Cerebellar cortex (tissue), 1 donor: ENCODE measurements at places on chromosomes 3 and 15.

DNA sequence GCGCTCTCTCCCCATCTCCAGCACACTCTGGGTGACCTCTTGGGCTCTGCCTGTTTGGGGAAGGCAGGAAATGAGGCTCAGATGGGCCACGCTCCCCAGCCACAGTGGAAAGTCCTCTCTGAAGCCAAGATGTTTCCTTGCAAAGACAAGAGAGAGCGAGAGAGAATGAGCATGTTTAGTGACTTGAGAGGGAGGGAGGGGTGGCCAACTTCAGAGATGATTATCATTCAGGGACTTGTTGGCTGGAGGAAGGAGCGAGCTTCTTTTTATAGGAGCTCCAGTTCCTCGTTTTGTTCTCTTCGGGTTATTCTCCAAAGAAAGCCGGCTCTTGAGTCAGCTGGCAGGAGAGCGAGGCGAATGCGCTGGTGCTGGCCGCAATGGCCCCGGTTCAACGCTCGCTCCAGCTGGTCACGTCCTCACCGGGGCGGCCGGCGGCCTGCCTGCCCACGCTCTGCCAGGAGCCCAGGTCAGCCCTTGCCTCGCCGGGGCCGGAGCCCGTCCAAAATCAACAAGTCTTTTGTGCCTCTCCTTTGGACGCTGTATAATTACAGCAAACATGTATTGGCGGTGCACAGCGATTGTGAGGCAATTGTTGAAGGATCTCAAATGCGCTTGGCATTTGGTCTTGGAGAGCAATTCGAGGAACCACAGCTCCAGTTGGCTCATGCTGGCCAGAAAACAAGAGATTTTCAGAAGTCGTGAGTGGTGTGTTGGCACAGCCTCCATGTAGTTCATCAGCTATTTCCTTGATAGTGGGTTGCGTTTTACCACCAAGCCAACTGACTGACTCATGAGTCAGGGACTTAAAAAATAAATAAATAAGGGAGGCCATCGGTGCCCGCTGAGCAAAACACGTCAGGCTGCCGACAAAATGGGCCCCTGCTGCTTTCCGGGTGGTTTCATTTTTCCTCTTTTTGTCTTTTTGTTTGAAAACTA is 288.6 kb downstream of the UACA start:
- peak; percentile 46 for DNase-seq

DNA sequence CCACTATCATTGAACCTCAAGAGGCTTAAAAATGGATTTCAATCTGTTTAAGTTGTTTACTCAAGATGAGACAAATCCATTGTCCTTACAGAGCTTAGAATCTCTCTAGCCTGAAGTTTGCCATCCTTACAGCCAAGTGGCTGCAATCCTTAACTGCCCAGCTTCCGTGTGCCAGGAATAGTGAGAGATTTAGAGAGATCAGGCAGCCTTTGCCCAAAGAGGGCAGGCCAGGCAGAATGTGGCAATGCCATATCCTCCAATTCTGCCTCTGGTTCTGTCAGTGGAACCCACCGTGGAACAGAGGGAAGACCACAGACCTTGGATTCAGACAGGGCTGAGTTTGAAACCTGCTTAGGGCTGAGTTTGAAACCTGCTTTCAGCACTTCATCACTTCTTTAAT is 374.3 kb downstream of the VPS13C start:
- no peak for DNase-seq

DNA sequence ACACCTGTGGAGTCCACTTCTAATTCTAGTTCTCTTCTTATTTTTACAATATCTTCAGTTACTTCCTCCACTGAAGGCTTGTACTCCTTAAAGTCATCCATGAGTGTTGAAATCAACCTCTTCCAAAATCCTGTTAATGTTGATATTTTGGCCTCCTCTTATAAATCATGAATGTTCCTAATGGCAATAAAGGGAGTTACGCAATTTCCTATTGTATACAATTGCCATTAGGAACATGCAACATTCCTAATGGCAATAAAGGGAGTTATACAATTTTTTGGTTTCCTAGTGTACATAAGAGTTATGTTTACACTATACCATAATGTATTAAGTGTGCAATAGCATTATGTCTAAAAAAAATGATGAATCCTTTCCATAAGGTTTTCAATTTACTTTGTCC is 9.2 kb upstream of the TIGIT start:
- no peak for DNase-seq

DNA sequence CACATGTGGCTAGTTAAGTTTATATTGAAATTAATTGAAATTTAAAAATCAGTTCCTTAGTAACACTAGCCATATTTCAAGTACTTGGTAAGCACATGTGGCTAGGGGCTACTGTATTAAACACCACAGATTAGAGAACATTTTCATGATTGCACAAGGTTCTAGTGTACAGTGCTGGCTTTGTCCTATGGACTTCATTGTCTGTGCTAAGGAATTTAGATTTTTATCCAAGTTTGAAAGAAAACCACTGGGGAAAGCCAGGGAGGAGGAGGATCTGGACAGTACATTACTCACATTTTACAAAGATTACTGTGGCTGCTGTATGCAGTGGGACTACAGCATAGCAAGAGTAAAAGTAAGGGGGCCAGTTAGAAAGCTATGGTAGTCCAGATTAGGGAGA is 13.9 kb downstream of the STAC start:
- no peak for DNase-seq

DNA sequence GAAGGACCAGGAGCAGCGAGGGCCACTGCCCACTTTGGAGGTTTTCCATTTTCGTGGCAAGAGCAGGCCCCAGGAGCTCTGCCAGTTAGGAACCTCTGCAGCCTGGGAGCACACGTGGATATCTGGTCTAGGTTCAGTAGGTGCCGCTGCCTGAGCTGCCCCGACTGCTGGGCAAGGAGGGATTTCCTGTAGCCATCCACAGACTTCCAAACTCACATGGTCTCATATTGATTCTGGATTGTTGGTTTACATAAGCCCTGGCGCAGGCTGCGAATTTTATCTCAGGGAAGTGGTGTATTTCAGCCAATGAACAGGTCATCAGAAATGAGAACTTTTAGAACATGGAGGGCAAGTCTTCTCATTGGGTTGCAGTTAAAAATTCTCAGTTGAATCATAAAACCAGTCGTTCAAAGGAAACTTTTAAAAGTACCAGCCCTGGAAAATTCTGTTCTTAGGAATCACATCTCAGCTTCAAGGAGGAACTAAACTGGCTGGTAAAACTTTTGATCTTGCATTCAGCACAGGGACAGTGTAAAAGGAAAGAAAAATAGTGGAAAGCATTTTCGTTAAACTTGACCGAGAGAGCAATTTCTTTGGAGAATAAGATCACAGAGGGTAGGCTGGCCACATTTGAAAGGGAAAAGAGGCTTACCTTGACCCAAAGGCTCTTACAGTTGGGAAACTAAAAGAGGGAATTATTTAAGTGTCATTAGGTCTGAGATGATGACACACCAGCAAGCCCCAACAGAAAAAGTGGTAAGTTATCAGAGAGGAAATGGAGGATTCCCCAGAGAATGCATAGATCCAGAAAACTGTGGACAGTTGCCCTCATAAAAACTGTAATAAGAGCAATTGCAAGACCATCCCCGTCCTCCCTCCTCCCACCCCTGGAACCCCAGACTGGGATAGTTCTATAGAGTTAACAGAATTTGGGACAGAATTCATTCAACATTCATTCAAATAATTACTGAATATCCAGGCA is 6.4 kb upstream of the RTP3 start:
- no peak for DNase-seq

DNA sequence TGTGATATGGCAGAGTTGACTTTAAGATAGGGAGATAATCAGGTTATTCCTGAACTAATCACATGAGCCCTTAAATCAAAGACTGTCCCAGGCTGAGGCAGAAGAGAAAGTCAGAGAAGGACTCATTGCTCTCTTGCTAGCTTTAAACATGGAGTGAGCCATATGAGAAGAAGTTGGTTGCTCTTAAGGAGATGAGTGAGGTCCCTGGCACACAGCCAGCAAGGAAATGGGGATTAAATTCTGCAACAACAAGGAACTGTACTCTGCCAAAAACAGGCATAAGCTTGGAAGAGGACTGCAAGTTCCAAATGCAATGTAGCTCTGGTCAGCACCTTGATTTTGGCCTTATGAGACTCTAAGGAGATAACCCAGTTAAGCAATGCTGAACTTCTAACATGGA is 457.0 kb downstream of the PLOD2 start:
- DNase-seq = no peak

GRCh38 chr3:31356941-31357340 is 175.8 kb upstream of the STT3B start:
- DNase-seq = no peak

DNA sequence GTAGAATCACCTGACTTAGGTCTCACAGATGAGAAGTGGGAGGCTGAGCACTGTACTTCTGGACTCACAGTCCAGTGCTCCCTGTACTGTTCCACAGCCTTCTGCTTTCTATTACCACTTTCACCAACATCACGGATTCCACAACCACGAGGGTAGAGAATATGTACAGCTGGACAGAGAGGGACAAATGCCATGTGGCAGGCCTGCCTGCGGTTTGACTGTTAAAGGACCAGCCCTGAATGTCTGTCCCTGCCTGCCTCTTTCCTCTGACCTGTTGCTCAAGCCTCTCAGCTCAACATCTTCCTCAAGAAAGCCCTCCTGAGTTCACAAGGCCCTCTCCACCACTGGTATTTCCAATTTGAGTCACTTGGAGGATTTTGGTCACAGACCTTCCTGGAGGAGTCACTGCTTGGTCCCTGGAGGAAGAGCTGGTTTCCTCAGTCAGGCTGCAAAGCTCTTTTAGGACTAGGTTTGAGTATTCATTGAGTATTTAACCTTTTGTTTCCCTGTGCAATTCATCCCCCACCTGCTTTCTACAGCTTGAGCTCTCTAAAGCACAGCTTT is 49.1 kb downstream of the RAB11A start:
- DNase-seq = no peak

DNA sequence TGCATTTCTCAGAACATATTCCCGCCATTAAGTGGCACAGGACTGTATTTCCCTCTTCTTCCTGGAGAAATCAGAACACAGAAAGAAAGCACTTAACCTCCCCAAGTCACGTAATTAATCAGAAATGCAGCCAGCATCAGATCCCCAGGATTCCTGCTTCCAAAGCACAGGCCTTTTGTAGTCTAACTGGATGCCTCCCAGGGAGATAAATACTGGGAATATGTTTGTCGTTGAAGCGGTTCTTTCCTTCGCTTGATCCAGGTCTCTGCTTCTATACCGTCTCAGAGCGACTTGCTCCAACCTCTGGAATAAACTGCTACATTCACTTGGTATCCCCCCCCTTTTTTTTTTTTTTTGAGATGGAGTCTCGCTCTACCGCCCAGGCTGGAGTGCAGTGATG is 198.6 kb downstream of the KBTBD8 start:
- no peak for DNase-seq

DNA sequence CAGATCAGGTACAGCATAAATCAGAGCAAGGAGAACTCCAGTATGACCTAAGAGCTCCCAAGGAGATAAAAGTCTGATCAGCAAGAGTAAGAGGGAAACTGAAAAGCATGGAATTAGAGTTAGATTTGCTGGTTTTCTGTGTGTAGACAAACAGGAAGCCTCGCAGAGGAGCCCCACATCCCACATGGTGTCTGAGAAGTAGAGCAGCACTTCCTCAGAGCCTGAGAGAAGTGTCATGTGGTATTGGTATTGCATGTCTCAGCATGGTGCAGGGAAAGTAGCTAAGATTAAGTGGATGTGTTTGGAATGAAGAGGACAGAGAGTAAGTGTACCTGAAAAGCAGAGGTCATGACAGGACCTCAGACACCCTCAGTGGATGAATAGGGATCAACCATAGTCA is 175.4 kb upstream of the GBE1 start:
- no peak for DNase-seq

GRCh38 chr15:66706225-66706732 is 4.2 kb downstream of the SMAD6 start:
- DNase-seq = peak; percentile 54

GRCh38 chr3:11335056-11335608 is 62.9 kb downstream of the ATG7 start:
- peak; percentile 57 for DNase-seq

- peak; percentile 47 for DNase-seq
These were observed 855 bp upstream of the ABHD5 start for GRCh38 chr3:43689766-43690399.

DNA sequence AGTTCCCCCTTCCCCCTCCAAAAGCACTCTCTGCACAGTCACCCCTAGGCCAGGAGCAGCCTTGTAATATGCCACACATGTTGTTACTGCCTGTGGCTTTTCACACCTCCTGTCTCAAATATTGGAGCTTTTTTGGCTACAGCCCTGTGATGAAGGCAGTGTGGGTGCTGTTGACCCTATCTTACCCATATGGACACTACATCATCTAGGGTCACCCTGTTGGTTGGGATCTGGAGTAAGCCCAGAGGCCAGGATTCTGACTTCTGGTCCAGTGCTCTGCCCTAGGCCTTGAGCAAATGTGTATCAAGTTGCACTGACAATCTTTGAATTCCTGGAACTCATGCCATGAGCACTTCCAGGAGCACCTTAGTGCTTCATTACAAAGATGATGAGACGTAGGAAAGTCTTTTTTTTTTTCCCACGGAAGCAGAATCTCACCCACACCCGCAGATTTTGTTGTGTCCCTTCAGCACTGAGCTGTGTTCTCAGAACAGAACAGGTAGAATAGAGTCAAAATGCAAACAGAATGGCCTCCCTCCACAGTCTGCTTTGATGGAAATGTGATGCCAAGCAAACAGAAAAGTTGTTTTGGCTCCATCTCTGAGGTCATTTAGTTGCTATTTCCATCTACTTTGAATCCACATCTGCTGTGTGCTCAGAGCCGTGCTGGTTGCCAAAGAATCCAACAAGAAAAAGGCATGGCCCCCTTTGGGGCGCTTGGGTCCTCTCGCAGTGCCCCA is 49.6 kb downstream of the SMAD3 start:
- DNase-seq = no peak

DNA sequence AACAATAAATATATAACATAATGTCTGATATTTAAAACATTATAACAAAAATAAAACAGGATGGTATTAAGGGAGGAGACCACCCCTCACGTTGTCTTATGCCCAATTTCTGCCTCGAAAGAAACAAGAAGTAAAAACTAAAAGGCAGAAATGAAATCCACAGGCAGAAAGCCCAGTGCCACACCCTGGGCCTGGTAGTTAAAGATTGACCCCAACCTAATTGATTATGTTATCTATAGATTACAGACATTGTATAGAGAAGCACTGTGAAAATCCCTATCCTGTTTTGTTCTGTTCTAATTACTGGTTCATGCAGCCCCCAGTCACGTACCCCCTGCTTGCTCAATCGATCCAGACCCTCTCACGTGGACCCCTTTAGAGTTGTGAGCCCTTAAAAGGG is 22.3 kb upstream of the ACP3 start:
- DNase-seq = no peak

- peak; percentile 68 for DNase-seq
These were observed 13.4 kb upstream of the FAM98B start for GRCh38 chr15:38440353-38441129.

GRCh38 chr3:184756151-184757021 is 44.5 kb upstream of the MAGEF1 start:
- DNase-seq = no peak

- DNase-seq = peak; percentile 38
These were observed 9.4 kb upstream of the SMCO1 start for GRCh38 chr3:196524527-196524926.

- DNase-seq = no peak
These were observed 41.6 kb upstream of the MRPS22 start for GRCh38 chr3:139302084-139302800.

- DNase-seq = peak; percentile 61
These were observed 66.4 kb upstream of the GOLGA6B start for GRCh38 chr15:72588096-72588495.
